Astrocyte (in vitro differentiated cells and primary cell): ENCODE measurements at places on chromosomes 6 and 20.
A peak's percentile ranks its signal among the peaks of the same experiment; 100 is the strongest.

GRCh38 chr6:109455437-109456110 is at the start of gene MICAL1:
MICAL1 (minus strand) TSS chr6:109455772; CDS start chr6:109454196, 1,576 bp downstream.
- peak; percentile 43 for DNase-seq

DNA sequence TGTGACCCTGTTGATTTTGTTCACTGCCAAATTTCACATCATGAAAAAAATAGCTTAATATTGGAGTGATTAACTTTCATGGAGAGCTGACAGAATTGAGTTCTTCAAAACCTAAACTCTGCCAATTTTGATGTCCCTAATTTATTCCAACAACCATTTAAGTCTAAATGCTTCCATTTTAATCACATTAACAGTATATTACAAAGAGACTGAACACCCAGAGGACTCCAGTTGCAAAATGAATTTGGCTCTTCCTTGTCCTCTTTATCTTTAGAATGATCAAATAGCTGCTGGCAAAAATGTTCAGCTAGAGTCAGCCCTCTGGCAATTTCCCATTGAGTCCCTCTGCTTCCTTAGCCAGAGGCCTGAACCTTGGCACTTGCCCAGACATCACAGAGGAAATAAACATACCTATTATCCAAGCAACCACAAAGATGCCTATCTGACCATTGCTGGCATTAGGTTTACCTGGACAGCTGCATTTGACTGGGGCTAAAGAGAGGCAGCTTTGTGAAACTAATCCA is 299.0 kb upstream of the STXBP5 start:
- DNase-seq, result peak; percentile 75

DNA sequence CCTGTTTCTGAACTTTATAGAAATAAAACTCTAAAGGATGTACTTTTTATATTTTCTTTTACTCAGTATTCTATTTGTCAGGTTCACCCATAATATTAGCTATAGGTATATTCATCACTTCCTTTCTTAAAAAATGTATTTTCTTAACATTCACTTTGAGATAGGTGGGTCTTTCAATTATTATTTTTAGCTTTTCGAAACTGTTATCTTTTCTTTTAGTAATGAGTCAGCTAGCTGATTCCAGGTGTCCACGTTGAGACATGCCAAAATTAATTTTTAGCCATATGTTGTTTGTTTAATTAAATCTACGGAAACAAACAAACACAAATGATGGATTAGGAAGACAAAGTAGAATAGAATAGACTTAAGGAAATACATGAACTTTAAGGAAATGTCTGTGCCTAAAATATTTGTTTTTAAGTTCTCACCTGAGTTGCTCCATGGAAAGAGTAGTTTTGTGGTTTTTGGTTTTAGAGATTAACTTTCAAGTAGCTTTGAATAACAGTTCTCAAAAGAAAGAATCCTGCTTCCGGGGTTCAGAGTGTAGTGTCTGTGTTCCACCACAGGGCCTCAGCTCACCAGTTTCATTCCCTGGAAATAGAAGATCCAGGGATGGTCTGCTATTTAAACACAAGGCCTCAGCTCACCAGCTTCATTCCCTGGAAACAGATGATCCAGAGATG is 435.0 kb downstream of the HAO1 start:
- DNase-seq, result no peak

DNA sequence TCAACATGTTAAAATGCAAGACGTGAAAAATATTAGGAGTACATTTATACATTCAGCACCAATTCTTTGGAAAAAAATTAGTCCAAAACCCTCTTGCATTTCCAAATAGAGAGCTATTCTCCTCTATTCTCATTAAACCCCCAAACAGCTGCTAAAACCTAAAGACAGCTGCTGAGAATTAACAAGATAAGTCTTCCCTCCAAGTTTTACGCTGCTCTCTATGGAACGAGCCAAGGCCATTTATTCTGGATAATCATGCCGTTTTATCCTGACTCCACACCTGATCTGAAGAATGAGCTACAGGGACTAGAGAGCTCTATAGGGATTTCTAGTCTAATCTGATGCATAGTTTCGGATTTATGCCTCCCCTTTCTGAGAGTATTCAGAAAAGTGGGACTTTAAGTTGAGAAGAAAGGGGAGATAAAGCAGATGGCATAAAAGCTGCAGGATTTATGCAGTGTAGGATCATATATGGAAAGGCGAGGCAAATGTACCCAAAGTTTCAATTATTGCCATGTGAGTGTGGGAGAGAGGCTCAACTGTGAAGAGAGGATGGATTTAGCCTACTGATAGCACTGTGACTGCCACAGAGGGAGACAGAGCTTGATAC is 64.7 kb upstream of the HS3ST5 start:
- DNase-seq, result no peak

DNA sequence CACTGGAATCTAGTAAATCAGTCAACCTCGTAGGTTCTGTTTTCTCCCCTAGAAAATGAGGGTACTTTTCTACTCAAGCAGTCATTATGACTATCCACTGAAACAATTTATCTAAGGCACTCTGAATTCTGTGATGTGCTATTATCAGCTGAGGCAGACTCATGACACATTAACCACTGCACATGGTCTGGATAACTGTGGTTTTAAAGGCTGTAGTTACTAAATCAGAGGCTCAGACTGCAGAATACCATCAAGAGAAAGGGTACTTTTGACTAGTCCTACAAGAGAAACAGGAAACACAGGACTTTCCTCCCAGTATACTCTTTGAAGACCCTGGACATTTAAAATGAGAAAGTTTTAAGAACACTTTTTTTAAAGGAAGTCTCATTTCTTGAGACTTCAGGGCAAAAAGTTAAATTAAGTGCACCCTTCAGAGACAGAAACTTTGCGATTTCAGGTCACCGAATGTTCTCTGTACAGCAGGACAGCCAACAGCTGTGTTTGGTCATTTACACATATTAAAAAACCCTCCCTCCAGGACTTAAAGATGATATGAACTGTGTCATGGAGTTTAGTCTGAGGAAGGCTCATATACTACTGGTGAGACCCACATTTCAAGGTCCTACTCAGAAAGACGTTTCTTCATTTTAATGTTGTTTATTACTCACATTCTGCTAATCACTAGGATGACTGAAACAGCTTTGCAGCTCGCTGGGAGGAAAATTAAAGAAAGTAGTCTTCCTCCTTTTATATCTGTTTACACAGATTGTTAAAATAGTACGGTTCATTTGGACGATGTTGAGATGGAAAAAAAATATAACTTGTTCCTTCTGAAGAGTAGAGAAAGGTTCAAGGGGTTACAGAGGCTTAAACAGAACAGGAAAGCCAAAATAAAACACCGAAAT is 19.9 kb downstream of the ATXN1 start:
- DNase-seq, result peak; percentile 100

DNA sequence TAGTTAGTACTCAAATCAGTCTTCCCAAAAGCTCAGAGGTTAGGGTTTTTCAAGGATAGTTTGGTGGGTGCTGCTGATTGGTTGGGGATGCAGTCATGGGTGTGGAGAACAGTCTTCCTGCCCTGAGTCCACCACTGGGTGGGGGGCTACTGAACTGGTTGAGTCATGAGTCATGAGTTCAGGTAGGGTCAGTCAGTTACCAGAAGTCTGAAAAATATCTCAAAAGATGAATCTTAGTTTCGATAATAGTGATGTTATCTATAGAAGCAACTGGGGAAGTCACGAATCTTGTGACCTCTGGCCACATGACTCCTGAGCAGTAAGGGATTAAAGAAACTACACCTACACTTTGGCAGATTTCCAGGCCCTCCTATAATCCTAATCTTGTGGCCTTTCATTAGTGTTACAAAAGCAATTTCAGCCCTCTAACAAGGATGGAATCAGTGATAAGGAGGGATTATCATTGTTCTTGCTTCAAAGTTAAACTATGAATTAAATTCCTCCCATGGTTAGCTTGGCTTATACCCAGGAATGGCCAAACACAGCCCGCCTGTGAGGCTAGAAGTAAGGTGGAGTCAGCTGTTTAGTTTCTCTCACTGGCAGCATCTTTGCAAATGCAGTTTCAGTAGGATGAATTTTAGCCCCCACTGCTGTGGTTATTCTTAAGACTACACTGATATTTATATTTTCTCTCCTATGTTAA is 33.3 kb upstream of the NKAIN2 start:
- DNase-seq, result peak; percentile 22

GRCh38 chr20:62381202-62381797 is 5.6 kb upstream of the RPS21 start:
- DNase-seq, result peak; percentile 59

- DNase-seq, result peak; percentile 10
Observed at GRCh38 chr6:110233770-110234374, 53.6 kb downstream of the CDC40 start.

DNA sequence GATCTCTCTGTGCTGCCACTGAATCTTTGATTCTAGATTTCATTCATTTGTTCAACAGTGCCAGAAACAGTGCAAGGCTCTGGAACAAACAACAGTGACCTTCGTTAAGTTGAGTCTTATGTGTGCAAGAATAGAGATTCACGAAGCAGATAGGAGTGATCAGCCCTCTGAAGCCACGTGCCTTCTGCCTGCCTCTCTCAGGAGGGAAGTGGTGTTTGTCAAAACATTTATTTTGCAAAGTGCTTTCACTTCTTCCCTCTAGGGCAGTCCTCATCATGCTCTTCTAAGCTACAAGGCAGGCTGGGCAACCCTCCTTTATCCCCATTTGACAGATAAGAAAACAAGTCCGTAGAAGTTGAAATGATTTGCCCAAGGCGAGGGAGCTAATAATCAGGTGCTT is 204.3 kb downstream of the TFAP2C start:
- DNase-seq, result no peak

DNA sequence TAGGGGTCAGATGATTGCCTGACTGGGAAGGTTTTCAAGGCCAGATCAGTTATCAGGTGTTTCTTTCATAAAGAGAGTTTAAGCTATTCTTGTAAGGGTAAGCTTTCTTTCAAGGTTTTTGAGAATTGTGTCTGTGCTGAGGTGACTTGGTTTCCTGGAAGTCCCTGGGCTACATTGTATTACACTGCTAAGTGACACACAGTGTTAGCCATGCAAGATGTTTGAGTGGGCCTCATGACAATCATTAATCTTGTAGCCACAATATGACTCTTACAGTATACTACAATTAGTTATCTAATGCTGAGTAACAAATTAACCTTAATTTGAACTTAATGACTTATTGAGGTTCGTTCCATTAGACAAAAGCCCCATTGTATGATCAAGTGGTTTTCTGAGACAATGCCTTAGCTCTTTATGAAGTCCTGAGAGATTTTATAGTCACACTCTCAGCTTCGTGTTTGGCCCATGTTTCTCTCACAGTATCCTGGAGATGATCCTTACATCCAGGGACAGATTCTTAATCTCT is 186.7 kb downstream of the RPS12 start:
- peak; percentile 47 for DNase-seq

- DNase-seq, result peak; percentile 90
Observed at GRCh38 chr6:132060591-132060990, 109.4 kb upstream of the CCN2 start.

DNA sequence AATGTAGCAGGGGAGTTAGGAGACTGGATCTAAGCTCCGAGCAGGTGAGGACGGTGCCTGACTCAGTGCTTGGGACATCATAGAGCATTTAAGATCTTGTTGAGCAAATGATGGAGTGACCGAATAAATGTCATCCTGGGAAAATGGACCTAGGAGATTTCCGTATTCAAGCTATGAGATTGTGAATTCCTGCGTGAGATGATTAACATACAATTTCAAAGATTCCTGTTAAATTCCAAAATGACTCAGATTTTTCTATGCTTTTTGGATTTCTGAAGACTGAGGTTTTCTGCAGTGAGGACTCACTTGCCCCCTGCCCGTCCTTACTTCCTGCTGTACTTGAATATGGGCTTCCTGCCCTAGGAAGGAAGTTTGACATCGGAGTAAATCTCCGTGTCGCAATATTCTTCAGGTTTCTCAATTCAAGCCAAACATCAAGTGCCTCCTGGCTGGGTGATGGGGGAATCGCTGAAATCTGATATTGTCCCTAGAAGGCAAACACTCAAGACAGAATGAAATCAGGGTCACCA is 5.2 kb downstream of the SYTL3 start:
- peak; percentile 76 for DNase-seq

DNA sequence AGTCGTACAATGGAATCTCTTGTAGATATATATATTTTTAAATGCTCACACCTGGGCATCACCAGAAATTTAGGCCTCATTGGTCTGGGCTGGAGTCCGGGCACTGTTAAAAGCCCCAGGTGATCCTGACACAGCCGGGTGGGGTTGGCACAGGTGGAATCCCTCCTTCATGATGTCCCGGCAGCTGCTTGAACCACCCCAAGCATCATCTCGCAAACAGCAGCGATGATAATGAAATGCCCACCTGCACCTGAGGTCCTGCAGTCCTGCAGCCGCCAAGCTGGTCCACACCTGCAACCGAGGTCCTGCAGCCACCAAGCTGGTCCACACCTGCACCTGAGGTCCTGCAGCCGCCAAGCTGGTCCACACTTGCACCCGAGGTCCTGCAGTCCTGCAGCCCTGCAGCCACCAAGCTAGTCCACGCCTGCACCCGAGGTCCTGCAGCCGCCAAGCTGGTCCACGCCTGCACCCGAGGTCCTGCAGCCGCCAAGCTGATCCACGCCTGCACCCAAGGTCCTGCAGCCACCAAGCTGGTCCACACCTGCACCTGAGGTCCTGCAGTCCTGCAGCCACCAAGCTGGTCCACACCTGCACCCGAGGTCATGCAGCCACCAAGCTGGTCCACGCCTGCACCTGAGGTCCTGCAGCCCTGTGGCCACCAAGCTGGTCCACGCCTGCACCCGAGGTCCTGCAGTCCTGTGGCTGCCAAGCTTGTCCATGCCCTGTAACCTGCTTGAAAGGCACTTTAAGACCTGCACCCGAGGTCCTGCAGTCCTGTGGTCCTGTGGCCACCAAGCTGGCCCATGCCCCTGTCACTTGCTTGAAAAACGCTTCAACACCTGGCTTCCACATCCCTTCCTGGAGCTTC is 261.2 kb downstream of the DLL1 start:
- no peak for DNase-seq

DNA sequence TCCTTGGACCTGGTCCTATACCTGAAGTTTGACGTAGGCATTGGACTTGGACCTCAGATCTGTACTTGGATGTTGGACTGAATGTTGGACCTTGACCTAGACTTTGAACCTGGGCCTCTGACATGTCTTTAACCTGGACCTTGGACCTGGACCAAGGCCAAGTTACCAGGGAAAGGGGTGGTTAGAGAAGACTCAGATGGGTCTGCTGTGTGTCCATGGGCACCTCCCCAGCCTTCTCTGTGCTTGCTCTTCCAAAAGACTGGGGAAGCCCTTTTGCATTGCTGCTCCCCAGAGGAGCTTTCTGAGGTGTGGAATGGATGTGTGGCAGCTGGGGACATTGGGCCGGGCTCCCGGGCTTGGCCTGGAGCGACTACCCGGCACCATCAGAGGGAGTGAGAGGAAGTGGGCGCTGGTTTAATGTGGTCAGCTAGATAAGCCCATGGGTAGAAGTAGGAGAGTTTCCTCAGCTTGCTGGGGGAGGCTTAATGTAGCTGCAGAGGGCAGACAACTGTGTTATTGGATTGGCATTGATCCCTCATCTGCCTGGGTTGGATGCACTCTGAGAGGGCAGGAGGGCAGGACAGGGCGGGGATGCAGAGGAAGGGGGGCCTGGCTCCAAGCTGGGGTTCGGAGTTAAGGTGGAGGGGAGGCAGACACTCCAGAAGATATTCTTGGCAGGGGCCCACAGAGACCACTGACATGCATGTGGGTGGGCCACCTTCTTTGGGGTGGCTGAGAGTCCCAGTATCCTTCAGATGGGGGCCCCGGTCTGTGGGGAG is 4.2 kb downstream of the SCRT2 start:
- DNase-seq, result no peak
